Activated B cell treated with CpG ODN at 0.5 μM for 24 hours (primary cell): ENCODE measurements at places on chromosomes 2 and 18.

- DNase-seq = no peak
These were observed 13.4 kb upstream of the HOXD1 start for GRCh38 chr2:176174824-176175708.

- DNase-seq = no peak
These were observed 248.0 kb downstream of the TCF4 start for GRCh38 chr18:55339990-55340389.

GRCh38 chr2:137336067-137336466 is 570.7 kb downstream of the THSD7B start:
- DNase-seq = no peak

DNA sequence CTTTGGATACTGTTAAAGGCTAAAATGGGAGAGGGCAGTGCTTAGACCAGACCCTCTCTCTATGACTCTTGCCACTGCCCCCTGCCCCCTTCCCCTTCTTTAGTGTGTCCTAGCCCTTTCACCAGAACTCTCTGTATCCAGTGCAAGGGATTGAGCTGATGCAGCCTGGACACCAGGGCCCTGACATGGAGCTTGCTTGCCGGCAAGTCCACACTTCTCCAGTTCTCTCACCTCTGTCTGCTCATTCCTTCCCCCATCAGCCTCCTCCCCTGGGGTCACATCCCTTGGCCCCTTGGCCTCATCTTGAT is 1.5 kb upstream of the WNT6 start:
- DNase-seq = no peak

DNA sequence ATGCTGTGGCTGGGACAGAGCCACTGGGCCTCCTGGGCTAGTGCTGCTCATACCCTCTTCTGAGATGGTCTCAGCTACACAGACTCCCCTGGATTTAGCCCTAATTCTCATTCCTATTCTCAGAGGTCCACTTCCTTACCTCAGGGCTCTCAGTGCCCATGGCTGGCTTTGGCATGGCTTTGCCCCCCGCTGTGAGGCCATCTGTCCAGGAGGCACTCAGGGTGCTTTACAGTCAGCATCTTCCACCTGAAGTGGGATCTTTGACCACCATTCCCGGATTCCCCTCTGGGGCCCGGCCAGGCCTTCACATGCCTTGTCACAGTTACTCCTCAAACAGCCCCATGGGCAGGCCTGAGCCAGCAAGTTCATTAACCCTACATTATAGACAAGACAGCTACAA is 161.8 kb downstream of the CELF4 start:
- DNase-seq = no peak

- DNase-seq = no peak
These were observed 45.5 kb upstream of the CAVIN2 start for GRCh38 chr2:191892391-191892790.

- no peak for DNase-seq
These were observed 95.1 kb downstream of the USP40 start for GRCh38 chr2:233471291-233472035.

GRCh38 chr18:59940068-59940467 is 40.3 kb downstream of the PMAIP1 start:
- no peak for DNase-seq

DNA sequence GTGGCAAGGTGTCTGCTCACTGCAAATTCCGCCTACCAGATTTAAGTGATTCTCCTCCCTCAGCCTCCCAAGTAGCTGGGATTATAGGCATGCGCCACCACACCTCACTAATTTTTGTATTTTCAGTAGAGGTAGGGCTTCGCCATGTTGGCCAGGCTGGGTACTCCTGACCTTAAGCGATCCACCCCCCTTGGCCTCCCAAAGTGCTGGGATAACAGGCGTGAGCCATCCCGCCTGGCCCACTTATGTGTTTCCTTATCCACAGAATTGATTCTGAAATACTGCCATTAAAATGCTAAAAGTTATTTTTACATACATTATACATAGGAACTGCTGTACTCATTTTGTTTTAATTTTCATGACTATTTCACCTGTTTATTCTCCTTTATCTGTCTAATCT is 529.7 kb upstream of the CDH7 start:
- no peak for DNase-seq

DNA sequence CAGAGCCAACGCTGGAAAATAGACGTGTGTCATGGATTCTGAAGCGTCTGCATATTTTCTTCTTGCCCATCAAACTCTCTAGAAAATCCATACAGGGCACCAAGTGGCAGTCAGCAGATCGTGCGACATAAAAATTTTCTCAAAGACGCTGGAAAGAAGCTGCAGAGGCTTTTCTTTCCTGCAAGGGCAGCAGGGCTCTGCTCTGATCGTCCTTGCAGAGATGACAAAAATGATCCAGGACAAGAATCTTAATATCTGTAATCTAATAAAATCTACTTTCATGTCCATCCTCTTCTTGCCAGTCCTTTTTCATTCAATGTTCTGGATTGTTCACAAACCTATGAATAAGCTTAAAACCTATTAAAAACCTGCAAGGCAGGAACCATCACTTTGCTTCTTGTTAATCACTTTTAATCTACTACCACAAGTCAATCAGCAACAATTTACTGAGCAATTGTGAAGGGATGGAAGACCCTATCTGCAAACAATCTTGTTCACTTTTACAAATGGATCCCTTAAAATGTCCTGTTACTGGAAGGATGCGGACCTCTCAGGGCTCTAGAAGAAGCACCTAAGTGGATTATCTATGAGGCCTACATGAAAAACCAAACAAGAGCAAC is 93.6 kb downstream of the MREG start:
- DNase-seq = no peak

GRCh38 chr2:24015562-24016375 is 5.9 kb downstream of the MFSD2B start:
- DNase-seq = no peak

- DNase-seq = no peak
These were observed 54.7 kb downstream of the NEDD4L start for GRCh38 chr18:58098706-58099105.

DNA sequence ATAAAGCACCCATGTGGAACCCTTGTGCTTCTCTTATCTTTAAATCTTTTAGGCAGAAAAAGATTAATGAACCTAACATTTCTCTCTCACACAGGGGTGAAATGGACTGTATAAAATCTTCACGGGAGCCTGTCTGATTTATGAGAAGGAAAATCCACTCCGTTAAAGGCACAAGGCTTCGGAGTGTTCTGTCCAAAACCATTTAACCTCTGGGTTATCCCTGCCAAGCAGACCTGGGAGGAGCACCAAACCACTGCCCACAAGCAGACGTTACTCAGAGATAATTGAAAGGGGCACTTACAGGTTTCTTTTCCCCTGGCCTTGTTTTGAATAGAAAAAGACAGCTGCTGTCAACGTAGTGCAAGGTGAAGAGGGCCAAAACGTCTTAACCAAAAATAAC is 184.4 kb upstream of the DOK6 start:
- DNase-seq = no peak

DNA sequence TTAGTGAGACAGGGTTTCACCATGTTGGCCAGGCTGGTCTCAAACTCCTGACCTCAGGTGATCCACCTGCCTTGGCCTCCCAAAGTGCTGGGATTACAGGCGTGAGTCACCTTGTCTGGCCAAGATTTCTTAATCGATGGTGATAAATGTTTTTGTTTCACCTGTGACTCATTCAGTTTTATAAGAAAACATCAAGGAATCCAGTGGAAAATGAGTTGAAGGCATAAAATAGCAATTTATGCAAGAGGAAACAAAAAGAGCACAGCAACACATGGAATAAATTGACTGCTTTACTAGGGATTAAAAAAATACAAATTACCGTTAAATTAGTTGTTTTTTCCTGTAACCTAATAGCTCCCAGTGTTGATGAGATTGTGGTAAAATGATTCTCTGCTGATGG is 80.2 kb downstream of the CDK15 start:
- no peak for DNase-seq

- no peak for DNase-seq
These were observed 244.9 kb downstream of the ETAA1 start for GRCh38 chr2:67642046-67642382.

DNA sequence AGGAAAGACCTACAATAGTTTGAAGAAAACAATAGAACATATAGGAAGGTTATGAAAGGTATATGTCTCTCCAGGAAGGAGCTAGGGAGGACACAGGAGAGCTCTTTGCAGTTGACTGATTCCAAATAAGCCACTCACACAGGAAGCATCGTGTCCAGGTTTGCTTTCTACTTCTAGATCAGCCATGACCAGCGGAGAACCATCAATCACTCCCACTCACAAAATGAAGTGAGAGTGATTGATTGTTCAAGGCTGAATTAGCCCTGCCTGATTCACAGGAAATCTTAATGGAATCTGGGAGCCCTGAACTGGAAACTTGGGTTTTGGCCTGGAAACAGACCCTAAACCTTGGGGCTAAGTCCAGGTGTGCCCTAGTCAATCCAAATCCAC is 1292.2 kb upstream of the ZEB2 start:
- DNase-seq = no peak

DNA sequence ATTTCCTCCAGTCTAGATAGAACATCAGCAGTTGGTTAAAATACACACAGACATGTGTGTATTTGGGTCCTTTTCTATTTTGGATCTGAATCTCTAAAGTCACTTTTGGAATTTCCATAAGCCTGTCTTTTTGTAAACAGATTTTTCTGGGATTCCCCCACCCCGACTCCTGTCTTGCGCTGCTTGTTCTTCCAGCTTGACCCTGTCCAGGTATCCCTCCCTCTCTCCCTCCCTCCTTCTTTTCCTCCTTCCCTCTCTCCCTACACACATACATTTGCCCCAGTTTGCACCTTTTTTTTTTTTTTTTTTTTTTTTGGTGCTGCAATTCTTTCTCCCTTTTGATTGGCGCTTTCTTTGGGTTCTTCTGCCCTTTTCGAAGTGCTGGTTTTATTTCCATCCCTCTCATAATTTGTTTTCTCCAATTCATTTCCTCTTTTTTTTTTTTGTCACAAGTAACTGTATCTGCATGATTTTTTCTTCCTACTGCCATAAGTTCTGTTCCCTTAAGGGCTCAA is 114.8 kb upstream of the SERTAD2 start:
- no peak for DNase-seq

DNA sequence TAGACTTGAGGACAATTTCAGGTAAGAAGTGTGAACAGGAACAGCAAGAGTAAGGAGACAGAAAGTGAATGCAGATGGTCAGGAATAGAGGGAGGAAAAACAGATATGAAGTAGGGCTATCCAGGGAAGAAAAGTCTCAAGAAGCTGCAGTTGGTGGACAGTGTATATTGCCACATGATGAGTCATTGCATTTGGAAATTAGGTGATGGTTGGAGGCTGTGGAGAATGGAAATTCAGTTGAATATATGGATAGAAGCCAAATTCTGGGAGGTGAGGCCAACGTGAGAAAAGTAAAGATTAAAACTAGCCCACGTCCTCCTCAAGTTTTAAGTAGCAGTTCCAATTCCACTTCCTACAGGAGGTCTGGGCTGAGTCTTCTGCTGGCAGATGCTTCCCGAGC is 158.4 kb downstream of the UBE2E3 start:
- no peak for DNase-seq

GRCh38 chr18:77063260-77063659 is 69.3 kb downstream of the MBP start:
- peak; percentile 59 for DNase-seq

DNA sequence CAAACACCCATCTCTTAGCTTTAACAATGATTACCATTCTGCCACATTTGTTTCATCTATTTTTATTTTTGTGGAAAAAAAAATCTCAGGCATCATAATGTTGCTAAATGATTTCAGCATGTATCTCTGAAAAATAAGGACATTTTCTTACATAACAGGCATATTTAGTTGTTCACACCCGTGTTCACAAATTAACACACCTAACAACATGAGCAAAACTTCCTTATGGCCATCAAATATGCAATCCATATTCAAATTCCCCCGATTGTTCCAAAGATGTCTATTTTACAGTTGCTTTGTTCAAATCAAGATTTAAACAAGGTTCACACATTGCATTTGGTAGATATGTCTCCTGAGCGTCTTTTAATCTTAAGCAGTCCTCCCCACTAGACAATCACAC is 29.2 kb downstream of the TMEM177 start:
- DNase-seq = no peak

- DNase-seq = no peak
These were observed 27.4 kb upstream of the SPR start for GRCh38 chr2:72859831-72860262.

DNA sequence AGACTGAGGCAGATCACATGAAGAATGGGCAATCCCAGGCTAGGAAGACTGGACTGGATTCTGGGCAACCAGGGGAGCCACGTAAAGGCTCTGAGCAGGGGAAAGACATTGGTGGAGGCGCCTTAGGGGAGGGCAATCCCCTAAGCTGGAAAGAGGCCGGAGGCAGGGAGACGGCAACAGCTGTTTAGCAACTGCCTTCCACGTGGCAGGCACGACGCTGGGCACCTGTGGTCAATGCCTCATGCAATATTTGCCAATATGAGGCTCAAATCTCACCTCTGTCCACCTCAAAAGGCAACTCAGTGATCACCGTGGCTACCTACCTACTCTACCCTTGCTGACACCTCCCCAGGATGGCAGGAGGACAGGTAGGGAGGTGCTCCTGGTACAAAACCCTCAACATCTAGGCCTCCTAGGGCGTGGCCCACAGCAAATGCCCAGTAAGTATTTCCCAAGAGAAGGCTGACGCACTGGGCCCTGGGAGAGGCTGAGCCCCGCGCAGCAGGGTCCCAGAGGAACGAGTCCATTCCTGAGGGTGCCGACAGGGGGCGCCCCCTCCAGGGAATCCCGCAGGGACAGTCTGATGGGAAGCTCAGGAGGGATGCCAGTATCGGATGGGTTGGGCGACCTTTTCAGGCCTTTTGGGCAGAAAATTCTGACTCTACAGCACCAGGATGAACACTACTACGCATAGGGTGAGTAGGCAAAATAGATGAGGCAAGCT is 8.9 kb downstream of the BOLA3 start:
- no peak for DNase-seq

- DNase-seq = no peak
These were observed 67.9 kb downstream of the SLC9A4 start for GRCh38 chr2:102540882-102541281.

GRCh38 chr18:6015364-6015763 is 120.0 kb upstream of the TMEM200C start:
- DNase-seq = no peak

- no peak for DNase-seq
These were observed 164.4 kb upstream of the SKOR2 start for GRCh38 chr18:47415881-47416280.

DNA sequence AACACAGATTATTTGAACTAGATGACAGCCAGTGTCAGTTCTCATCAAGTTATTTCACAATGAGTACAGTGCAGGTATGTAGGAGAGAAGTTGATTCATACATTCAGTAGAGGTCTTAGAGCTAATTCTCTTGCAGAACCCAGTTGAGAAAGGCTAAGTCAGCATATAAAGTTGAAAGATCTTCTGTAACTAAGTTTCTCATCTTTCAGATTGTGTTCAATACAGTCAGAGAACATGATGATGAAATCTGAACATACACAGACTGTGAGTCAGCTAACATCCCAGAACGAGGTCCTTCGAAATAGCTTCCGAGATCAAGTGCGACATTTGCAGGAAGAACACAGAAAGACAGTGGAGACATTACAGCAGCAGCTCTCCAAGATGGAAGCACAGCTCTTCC is 41.9 kb upstream of the LIMS1 start:
- no peak for DNase-seq

GRCh38 chr2:240825476-240825875 is 5.5 kb upstream of the KIF1A start:
- DNase-seq = no peak
